Activated T-helper 1 cell treated with anti-CD3 and anti-CD28 coated beads, Interleukin-12 subunit alpha, Interleukin-12 subunit beta, Interleukin-2, Interleukin-4 antibody, amounts not matched to agents 30 ng/mL and 10 ng/mL and 1 ng/mL, durations not matched to agents 14 hours and 24 hours and 36 hours (primary cell): ENCODE measurements at places on chromosomes 16 and 17. TPM values are rescaled to one million over a fixed set of nuclear protein-coding genes. Genes with fewer than 3 reads are reported as not detected.

DNA sequence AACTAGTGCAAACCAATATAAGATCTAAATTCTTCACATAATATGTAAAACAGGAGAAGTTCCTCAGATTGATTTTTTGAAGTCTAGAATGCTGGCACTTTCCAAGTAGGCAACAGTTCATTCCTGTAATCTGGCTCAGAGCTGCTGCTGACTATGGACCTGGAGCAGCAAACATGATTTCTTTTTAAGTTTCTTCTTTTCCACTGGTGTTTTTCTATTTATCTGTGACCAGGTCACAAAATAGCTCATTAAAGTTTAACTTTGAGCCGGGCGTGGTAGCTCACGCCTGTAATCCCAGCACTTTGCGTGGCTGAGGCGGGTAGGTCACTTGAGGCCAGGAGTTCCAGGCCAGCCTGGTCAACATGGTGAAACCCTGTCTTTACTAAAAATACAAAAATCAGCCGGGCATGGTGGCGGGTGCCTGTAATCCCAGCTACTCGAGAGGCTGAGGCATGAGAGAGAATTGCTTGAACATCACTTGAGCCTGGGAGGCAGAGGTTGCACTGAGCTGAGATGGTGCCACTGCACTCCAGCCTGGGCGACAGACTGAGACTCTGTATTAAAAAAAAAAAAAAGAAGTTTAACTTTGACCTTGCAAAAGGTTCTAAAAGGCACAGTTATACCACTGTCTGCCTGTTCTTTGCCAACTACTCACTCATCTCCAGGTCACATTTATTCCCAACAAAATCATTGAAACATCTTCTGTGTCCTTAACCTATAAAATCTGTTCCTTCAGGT lies 29.4 kb upstream of the SLC13A2 start:
- no peak overlapping the region for H3K4me3 ChIP-seq
- peaks cover 9% of the 10 kb centered on the region for H3K27me3 ChIP-seq
- no peaks in the 10 kb centered on the region for H3K4me1 ChIP-seq
- no peak for DNase-seq
- no peak overlapping the region for H3K27ac ChIP-seq

DNA sequence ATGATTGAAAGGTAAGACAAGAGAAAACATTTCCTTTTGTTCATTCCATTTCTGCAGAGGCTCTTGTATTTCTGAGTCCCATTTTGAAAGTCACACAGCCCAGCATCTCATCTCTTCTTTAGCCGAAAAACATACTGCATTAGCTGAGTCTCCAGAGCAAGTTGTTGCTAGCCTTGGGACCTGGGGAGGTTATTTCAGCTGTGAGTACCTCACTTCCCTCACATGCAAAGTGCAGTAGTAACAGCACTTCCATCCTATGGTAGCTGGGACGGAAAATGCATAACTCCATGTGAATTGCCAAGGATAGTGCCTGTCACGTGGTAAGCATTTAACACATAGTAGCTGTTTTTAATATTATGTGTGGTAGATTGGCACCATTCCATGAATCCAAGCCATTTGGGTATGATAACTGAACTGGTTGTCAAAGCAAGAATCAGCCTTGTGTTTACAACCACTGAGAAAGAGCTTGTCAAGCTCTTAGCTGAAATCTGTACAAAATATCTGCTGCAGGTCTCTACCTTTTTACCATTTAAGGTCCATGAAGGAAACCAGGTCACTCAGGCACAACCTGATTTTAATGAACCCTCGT lies 345.7 kb downstream of the CDH13 start:
- H3K27ac ChIP-seq: no peak overlapping the region
- H3K4me3 ChIP-seq: no peak overlapping the region
- no peak for DNase-seq
- no peaks in the 10 kb centered on the region for H3K36me3 ChIP-seq

GRCh38 chr17:74218436-74218835 lies 5.1 kb downstream of the TTYH2 start:
- H3K36me3 ChIP-seq: peaks cover 1% of the 10 kb centered on the region
- DNase-seq: no peak
- no peak overlapping the region for H3K27ac ChIP-seq
- H3K27me3 ChIP-seq: peaks cover 4% of the 10 kb centered on the region
- no peak overlapping the region for H3K4me3 ChIP-seq
- H3K4me1 ChIP-seq: peaks cover 19% of the 10 kb centered on the region

DNA sequence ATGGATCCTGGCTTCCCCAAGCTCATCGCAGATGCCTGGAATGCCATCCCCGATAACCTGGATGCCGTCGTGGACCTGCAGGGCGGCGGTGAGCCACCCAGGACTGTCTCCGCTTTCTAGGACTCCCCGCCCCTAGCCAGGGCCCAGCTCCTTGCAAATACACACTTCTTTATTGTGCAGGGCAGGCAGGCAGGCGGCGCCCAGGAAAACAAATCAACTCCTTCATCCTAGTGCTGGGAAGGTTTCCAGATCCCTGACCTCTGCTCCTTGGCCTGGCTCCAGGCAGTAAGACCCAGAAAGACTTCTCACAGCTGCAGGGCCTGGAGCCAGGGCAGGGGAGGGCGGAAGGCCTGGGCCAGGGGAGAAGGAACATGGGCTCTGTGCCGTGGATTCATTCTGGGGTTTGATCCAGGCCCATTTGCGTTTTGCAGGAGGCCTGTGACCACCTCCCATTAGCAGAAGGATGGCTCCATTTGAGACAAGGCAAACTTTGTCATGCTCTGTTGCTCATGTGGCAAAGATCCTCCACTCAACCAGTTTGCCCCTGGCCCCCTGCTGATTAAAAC lies 6.0 kb upstream of the LPCAT2 start:
- DNase-seq: no peak
- H3K4me1 ChIP-seq: peaks cover 17% of the 10 kb centered on the region

DNA sequence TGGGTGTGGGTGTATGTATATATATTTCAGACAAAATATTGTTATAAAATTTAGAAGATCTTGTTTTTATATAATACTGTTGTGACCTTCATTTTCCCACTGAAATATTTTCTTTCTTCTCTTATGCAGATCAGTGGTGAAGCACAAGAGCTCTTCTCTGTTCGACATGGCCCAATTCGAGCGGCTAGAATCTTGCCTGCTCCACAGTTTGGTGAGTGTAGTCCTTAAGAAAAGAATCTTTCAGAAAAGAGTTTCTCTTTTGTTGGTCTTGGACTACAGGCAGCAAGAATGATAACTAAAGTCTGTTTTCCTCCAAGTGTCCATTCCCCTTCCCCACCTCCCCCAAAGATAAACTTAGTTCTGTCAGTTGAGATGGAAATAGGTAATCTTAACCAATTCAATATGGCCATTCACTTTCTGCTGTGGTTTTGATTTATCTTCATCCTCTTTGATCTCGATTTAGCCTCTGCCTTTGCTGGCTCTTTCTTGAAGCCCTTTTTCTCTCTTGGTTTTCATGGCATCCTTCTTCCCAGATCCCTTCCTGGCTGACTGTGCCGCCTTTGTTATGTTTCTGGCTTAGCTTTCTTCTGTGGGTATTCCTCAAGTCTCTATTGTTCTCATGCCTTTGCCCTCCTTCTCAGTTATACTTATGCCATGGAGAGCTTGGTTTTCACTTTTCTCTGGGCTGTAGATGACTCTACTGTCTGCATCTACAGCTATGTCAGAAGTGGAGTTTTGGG lies 69.6 kb downstream of the BCAS3 start:
- H3K27ac ChIP-seq: no peak overlapping the region
- no peak overlapping the region for H3K4me3 ChIP-seq
- no peak for DNase-seq
- H3K36me3 ChIP-seq: no peaks in the 10 kb centered on the region
- peaks cover 5% of the 10 kb centered on the region for H3K27me3 ChIP-seq

GRCh38 chr16:54780266-54780665 lies 150.4 kb upstream of the IRX5 start:
- H3K36me3 ChIP-seq: no peaks in the 10 kb centered on the region
- H3K4me1 ChIP-seq: no peaks in the 10 kb centered on the region
- no peaks in the 10 kb centered on the region for H3K27me3 ChIP-seq
- H3K27ac ChIP-seq: no peak overlapping the region
- DNase-seq: no peak
- no peak overlapping the region for H3K4me3 ChIP-seq

DNA sequence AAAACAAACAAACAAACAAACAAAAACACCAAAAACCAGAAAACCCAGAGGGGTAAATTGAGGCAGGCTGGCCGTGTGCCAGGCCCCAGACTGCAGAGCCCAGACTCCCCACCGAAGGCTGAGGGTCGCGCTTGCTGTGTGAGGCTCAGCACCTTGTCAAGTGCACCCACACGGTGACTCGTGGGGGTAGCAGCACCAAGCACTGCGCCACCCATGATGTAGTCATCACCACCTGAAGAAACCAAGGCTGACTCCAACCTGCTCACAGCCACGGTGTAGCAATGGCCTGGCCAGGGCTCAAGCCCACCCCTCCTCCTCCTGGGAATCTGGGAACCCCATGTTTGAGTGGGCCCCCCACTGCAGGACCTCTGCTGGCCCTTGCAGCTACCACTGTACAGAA lies 11.9 kb downstream of the MCRIP1 start:
- H3K4me3 ChIP-seq: no peak overlapping the region
- H3K36me3 ChIP-seq: no peaks in the 10 kb centered on the region
- no peaks in the 10 kb centered on the region for H3K4me1 ChIP-seq
- no peak for DNase-seq

- no peak overlapping the region for H3K27ac ChIP-seq
- H3K4me1 ChIP-seq: peaks cover under 1% of the 10 kb centered on the region
- no peak for DNase-seq
- H3K36me3 ChIP-seq: peaks cover 7% of the 10 kb centered on the region
- H3K4me3 ChIP-seq: no peak overlapping the region
Measured at GRCh38 chr17:61723183-61723582, 132.2 kb upstream of the NACA2 start.

DNA sequence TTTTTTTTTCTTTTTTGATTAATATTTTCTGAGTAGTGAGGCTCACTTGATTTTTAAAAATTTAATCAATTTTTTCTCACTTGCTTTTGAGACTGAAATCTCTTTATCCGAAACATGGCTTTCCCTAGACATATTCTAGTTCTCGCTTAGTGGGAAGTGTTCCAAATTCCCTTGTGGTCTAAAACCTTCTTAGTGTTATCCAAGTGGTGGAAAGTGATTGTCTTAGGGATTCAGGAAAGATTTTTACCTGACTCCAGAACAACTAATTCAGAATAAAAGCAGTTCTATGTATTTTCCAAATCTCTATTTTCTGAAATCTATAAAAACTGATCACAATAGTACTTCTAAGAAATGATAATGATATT lies 178.8 kb downstream of the MAP2K6 start:
- DNase-seq: no peak
- H3K27me3 ChIP-seq: peaks cover 6% of the 10 kb centered on the region
- no peaks in the 10 kb centered on the region for H3K36me3 ChIP-seq
- H3K27ac ChIP-seq: no peak overlapping the region
- no peak overlapping the region for H3K4me3 ChIP-seq

- H3K36me3 ChIP-seq: peaks cover 2% of the 10 kb centered on the region
- H3K27me3 ChIP-seq: peaks cover 21% of the 10 kb centered on the region
- H3K4me1 ChIP-seq: peaks cover 9% of the 10 kb centered on the region
- peak; percentile 43 for DNase-seq
Measured at GRCh38 chr17:44911133-44912001, 3.9 kb downstream of the GFAP start.

DNA sequence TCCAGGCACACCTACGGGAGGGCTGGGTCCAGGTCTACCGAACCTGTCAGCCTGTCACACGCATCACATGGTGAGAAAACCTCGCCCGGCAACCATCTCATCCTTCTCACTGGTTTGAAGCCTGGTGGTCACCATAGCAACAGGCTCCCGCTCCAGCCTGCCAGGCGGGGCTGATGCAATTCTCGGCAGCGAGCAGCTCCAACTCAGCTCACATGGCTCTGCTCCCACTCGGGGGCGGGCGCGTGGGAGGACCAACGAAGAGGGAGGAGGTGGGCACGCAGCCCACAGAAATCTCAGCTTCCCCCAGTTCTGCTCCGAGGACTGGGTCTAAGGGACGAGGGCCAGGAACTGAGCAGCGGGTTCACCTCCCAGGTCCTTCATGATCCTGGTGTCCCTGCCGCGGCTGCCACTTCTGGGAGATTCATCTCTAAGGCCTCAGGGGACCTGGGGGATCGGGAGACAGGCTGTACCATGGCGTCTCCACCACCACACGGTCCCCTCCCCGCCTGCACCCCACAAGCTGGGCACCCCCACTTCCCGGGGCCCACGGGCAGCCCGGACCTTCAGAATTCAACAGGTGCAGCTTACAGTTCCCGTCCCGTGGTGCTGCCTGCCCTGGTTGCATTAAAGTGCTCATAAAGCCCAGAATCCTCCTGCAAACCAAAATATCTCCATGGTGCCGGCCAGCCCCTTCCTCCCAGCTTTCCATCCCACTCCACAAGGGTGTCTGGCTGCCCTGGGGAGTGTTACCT lies 25.8 kb downstream of the ABR start:
- no peak overlapping the region for H3K4me3 ChIP-seq
- H3K27me3 ChIP-seq: peaks cover 3% of the 10 kb centered on the region
- no peak overlapping the region for H3K27ac ChIP-seq

GRCh38 chr17:35167046-35167445 lies 19.4 kb downstream of the UNC45B start:
- H3K4me1 ChIP-seq: peaks cover 30% of the 10 kb centered on the region
- H3K36me3 ChIP-seq: no peaks in the 10 kb centered on the region
- no peak for DNase-seq
- H3K27me3 ChIP-seq: no peaks in the 10 kb centered on the region
- H3K27ac ChIP-seq: no peak overlapping the region

GRCh38 chr16:87647431-87648185 lies 45.3 kb downstream of the JPH3 start:
- peaks cover 10% of the 10 kb centered on the region for H3K27me3 ChIP-seq
- H3K4me1 ChIP-seq: no peaks in the 10 kb centered on the region
- H3K4me3 ChIP-seq: no peak overlapping the region

GRCh38 chr17:70313086-70313852 lies 143.9 kb downstream of the KCNJ2 start:
- DNase-seq: no peak
- no peaks in the 10 kb centered on the region for H3K27me3 ChIP-seq
- H3K4me1 ChIP-seq: no peaks in the 10 kb centered on the region

Gene GH2
- total RNA-seq: not detected in 2 replicates

Gene PPP1R27
- not detected in 2 replicates for total RNA-seq

Gene TBC1D3D
- 0.23 and 0.69 TPM in 2 replicates for total RNA-seq

Gene BCO1
- not detected in 2 replicates for total RNA-seq

Gene CCDC78
- 5.8 and 7.8 TPM in 2 replicates for total RNA-seq

Gene UTP18
- 89.7 and 95.6 TPM in 2 replicates for total RNA-seq

Gene TMEM186
- total RNA-seq: 16.9 and 19.0 TPM in 2 replicates

Gene FAAP100
- total RNA-seq: 69.2 and 69.5 TPM in 2 replicates

Gene RNF112
- not detected in 2 replicates for total RNA-seq

Gene AXIN1
- total RNA-seq: 28.1 and 30.3 TPM in 2 replicates

Gene SOX8
- 0.47 and 0.61 TPM in 2 replicates for total RNA-seq

Gene CCL8
- not detected in 2 replicates for total RNA-seq
